ENCODE measurements at places on chromosomes 3 and 15.

GRCh38 chr3:188415196-188415595, 261.2 kb downstream of the LPP start:
- no peak for DNase-seq

- no peak for DNase-seq
Observed at GRCh38 chr3:131561511-131561910, 58.7 kb upstream of the MRPL3 start.

DNA sequence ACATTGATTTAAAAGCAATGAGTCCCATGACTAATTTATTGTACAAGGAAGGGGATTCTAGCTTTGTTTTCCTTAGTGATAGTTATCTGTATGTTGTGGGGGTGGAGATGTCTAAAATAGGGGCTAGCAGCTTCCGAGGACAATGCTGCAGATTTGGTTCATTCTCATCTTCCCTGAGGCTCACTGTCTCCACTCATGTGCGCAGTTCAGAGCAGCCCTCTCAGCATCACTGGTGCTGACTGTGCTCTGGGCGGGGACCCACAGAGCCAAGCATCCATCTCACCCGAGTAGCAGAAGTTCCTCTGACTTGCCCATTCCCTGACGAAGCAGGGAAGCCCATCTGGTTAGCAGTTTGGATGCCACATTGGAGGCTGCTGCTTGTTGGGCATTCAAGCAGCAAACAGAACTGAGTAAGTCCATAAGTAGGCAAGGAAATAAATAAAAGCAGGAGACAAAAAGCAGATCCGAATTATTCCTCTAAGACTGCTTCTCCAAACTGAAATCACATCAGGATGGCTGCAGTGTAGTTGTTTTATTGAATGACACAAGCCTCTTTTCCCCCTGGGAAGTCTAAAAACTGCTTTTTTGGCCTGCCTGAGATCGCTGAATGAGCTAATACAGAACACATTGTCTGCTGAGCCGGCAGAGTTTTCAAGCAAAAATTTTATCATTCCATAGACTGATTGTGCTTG, 27.5 kb downstream of the RARB start:
- no peak for DNase-seq

DNA sequence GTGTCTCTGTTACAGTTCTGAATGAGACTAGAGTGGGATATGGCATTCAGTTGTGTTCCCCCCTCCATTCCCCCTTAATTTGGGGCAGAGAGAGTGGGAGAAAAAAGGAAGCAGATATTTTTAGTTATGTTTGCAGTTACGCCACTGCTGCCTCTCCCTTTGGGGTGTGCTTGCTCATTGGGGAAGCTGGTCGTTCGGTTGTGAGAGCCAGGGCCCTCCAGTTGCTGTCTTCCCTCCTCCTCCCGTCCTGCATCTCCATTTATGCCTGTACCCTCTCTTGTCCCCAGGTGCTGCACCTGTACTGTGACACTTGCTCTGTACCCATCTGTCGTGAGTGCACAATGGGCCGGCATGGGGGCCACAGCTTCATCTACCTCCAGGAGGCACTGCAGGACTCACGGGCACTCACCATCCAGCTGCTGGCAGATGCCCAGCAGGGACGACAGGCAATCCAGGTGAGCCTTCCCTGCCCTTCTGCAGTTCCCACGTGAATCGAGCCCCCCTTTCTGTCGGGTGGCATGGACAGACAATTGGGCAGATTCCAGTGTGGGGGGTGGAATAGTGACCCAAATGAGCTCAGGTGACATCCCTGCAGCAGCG, 55.8 kb downstream of the TRIM71 start:
- no peak for DNase-seq
